ENCODE measurements at places on chromosomes 1 and 21.

- DNase-seq, result peak; percentile 10
Measured at GRCh38 chr21:38247738-38248510, 8.9 kb upstream of the KCNJ15 start.

- no peak for DNase-seq
Measured at GRCh38 chr1:59657873-59658465, 156.8 kb upstream of the HOOK1 start.

DNA sequence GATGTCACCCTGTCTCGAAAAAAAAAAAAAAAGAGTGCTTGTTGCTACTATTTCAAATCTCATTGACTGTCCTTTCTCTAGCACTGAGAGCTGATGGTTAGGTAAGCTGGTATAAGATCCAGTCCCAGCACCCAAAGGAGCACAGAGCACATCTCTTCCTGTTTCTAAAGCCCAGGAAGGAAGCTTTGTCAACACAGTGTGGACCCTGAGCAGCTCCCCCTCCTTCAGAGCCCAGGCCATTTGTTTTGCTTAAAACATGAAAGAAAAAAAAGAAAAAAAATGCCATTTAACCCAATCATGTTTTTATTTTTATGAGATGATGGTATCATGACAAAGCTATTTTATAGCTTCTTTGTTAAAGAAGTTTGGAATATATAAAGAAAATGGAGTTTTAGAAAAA lies 184.1 kb upstream of the DUSP10 start:
- DNase-seq, result no peak

GRCh38 chr1:6651909-6652308 lies 27.2 kb downstream of the THAP3 start:
- DNase-seq, result no peak

- no peak for DNase-seq
Measured at GRCh38 chr1:230222678-230223077, 155.6 kb downstream of the GALNT2 start.

DNA sequence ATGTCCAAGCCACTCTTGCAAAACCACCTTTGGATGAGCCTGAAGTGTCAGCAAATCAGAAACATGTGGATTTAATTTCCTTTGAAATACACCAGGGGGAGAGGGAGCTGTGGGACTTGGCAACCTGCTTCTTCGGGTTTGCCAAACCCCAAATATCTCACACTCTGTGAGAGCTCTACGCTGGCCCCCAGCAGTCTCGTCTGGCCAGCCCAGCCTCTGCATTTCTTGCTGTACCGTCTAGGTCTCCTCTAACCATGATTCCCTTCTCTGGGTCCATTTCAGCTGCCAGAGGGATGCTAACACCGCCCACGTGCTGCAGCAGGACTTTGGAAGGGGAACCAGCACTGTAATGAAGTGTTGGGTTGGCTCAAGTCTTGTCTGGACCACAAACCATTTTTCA lies 114.6 kb downstream of the MRPS6 start:
- DNase-seq, result no peak

Data from NCI-H2029 (cell line).